Retinal pigment epithelial cell (primary cell): ENCODE measurements at places on chromosomes 3 and 15.

- no peak for DNase-seq
These were observed 519.7 kb downstream of the FGF12 start for GRCh38 chr3:192207651-192208050.

- no peak for DNase-seq
These were observed 5.7 kb downstream of the PLEKHO2 start for GRCh38 chr15:64847448-64847847.

- DNase-seq: no peak
These were observed 124.4 kb downstream of the SHOX2 start for GRCh38 chr3:157981819-157982218.

DNA sequence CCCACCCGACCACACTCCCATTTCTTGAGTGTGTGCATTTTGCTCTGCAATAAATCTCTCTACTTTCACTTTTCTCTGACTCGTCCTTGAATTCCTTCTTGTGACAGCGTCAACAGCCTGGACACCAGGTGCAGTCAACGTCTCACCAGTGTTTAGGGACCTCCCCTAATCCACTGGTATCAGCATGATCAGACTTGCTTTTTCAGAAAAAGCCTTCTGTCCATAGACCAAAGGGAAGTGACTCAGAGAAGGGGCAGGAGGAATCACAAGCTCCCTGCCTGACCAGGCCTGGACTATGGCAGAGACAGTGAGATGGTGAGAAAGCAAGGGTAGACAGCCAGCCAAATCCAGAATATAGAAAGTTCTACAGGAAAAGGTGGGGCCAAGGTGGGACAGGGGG is 15.5 kb downstream of the CCR5 start:
- peak; percentile 10 for DNase-seq

DNA sequence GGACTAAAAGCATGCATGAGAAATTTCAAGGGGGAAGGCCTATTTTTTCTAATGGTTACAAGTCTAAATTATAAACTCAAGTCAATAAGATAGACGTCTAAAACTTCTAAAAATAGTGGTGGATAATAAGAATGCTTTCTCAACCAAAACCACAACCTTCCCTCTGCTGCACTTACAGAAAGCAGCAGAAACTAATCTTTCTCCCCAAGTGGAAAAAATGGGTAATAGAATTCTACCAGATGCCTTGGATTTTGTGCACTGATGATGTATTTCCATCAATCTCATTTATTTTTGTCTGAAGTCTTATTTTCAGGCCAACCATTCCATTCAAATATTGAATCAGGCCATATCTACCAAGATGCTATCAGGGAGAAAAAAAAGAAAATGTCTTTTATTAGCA is 344.7 kb downstream of the NEK10 start:
- no peak for DNase-seq

DNA sequence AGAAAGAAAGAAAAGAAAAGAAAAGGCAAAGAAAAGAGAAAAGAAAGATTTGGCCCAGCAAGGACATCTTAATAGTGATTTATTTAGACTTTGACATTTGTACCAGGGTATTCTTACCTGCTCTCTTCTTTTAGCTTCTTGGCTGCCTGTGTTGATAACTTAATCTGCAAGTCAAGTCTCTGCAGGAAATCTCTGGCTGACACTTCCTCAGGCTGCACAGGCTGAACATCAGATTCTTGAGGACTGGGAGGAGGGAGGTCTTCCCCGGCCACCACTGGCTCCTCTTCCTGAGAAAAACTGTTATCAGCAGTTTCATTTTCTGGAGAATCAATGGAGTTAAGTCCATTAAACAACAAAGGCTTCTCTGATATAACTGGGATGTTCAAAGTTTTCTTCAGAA is 12.8 kb downstream of the LYSMD2 start:
- no peak for DNase-seq

- no peak for DNase-seq
These were observed 106.7 kb downstream of the ZNF621 start for GRCh38 chr3:40631341-40631995.

DNA sequence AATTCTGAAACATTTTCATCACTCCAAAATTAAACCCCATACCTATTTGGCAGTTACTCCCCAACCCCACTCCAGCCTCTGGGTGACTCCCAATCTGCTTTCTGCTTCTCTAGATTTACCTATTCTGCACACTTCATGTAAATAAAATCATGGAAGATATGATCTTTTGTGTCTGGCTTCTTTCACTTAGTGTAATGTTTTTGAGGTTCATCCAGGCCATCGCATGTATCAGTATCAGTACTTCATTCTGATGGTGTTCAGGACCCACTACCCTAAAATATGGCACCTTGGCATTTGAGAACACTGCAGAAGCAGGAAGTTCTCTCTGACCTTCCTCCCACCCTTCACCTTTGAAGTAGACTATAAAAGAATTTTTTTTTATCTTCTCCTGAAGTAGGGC is 78.7 kb upstream of the SLC25A26 start:
- no peak for DNase-seq

- no peak for DNase-seq
These were observed 109.0 kb upstream of the CTDSPL start for GRCh38 chr3:37752649-37753025.

DNA sequence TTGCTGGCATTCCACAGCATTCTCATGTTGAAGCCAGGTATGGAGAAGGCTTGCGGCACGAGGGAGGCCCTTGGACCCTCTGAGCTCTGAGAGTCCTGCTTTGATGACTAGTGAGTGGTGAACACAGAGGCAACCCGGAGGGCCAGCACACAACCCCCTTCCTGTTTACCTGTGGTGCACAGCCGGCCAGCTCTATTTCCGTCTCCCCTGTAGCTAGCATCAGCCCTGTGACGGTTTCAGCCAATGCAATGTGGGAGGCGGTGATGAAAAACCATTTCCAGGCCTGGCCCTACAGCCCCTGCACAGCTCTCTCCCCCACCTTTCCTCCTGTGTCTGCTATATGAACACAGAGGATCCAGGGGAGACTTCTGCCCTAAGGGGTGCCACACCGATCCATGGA is 76.8 kb upstream of the KLHL25 start:
- no peak for DNase-seq

DNA sequence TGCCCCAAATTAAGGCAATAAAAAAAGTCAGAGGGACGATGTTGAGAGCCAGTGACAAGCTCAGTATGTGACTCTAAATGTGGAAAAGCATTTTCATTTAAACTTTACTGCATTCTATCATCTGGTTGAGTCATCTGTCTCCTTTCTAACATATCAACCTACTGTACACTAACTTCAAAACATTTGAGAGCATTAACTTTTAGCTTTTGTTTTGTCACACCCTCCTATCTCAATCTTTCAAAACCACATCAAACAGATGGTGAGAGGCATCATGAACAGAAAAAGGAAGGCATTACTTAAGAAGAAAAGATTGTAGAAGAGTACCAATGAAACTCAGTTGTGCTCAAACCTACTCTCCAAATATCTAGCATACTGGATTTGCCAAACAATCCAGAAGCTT is 4.8 kb downstream of the LRRC58 start:
- DNase-seq: no peak

DNA sequence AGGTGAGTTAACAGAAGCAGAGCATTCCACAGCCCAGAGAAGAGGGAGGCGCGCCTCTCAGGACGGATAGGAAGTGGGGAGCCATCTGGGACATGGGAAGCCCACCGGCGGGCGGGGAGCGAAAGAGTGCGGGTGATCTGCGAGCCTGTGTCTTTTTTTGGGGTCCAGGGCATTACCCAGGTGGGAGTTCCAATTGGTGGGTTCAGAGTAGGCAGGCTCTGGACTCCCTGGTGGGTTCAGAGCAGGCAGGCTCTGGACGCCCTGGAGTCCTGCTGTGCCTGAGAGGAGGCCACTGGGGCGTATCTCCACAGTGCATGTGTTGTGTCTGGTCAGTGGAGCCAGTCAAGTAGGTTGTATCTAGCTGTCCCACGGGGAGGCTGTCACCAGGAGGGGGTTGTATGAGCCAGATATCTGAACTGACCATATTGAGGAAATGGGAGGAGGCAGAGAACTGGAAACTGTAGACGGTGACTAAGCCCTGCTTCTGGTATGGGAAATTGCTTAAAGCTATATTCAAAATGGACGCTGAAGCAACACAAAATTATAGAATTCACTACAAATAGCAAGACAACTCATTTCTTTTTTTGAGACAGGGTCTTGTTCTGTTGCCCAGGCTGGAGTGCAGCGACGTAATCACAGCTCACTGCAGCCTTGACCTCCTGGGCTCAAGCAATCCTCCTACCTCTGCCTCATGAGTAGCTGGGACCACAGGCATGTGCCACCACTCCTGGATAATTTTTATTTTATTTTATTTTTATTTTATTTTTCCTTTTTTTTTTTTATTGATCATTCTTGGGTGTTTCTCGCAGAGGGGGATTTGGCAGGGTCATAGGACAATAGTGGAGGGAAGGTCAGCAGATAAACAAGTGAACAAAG is 34.5 kb upstream of the CHST2 start:
- DNase-seq: no peak

DNA sequence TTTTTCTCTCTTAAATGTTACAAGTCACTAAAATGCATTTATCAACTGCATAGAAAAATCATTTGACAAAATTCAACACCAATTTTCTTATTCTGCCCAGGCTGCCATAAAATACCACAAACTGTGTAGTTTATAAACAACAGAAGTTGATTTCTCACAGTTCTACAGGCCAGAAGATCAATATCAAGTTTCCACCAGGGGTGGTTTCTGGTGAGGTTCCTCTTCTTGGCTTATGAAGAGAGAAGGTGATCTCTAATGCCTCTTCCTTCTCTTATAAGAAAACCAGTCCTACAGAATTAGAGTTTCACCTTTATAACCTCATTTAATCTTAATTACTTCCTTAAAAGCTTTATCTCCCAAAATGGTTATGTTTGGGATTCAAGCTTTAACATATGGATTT is 10.9 kb upstream of the CD200R1L start:
- no peak for DNase-seq

- DNase-seq: no peak
These were observed 184.5 kb downstream of the FHIT start for GRCh38 chr3:61066800-61067199.
